ENCODE measurements at places on chromosomes 6 and 20. TPM values are rescaled to one million over a fixed set of nuclear protein-coding genes. Genes with fewer than 3 reads are reported as not detected.

DNA sequence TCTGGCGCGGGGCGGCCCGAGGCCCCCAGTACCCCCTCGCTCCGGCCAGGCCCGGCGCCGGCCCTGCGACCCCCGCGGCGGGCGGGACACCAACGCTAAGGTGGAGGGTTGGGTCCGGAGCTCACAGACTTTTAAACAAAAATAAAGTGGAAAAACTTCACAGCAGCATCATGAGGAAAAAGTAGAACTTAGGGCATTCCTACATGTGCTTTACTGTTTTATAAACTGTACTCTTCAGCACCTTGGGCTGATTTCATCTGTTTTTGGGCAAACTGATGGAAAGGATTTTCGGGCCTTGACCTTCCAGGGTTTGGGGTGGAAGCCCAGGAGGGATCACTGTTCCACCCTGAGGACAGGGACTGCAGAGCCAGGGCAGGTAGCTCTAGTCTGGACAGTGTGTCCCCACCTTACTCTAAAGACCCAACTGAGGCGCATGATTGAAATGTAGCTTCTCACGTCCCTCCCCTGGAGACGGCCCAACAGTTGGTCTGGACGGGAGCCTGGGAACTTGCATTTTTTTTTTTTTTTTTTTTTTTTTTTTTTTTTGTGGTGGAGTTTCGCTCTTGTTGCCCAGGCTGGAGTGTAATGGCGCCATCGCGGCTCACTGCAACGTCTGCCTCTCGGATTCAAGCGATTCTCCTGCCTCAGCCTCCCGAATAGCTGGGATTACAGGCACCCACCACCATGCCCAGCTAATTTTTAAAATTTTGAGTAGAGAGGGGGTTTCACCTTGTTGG is 740 bp downstream of the NELFCD start:
- no peak for DNase-seq

The DEF6 gene
- total RNA-seq = 6.0 TPM

- no peak for DNase-seq
Observed at GRCh38 chr6:37323580-37323979, 30.2 kb upstream of the RNF8 start.

GRCh38 chr6:153028286-153028685 is 25.8 kb upstream of the MTRF1L start:
- no peak for DNase-seq

The CDH22 gene
- total RNA-seq = not detected

The BIRC7 gene
- 10.6 TPM for total RNA-seq

The ADGRG6 gene
- total RNA-seq = 45.4 TPM

The LY6G5C gene
- total RNA-seq = 1.1 TPM

The CAP2 gene
- 5.5 TPM for total RNA-seq

DNA sequence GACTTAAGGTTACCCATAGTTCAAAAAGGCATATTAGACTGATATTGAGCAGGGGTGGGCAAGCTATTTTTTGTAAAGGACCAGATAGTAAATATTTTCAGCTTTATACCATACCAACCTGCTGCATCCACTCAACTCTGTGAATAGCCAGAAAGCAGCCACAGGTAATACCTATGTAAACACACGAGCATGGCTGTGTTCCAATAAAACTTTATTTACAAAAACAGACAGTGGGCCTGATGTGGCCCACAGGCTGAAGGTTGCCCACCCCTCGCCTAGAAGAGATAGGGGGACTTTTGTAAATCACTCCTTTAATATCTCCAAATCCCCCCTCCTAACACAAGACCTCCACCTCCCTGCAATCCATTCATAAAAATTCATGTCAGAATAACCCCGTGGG is 64.4 kb downstream of the PSMG4 start:
- DNase-seq = no peak

DNA sequence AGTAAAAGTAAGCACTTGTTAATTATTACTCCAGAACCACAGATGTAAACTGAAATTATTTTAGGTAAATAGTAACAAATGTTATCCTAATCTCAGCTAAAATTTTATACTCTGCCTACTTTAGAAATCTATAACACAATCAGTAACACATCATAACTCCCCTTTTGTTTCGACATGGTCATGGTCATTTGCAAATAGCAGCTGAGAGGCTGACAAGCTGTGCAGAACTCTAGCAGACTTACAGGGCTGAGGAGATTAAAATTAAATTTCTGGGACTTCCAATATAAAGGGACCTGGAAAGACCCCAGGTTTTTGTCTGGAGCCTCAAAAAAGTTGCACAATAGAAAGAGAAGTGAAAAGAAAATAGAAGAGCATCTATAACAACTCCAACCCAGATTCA is 88.8 kb downstream of the PRL start:
- no peak for DNase-seq

GRCh38 chr6:40671694-40672050 is 84.5 kb upstream of the LRFN2 start:
- DNase-seq = no peak

The TPBG gene
- 25.7 TPM for total RNA-seq

GRCh38 chr20:58854638-58855471 is 2.3 kb downstream of the GNAS start:
- no peak for DNase-seq

The LGSN gene
- not detected for total RNA-seq

DNA sequence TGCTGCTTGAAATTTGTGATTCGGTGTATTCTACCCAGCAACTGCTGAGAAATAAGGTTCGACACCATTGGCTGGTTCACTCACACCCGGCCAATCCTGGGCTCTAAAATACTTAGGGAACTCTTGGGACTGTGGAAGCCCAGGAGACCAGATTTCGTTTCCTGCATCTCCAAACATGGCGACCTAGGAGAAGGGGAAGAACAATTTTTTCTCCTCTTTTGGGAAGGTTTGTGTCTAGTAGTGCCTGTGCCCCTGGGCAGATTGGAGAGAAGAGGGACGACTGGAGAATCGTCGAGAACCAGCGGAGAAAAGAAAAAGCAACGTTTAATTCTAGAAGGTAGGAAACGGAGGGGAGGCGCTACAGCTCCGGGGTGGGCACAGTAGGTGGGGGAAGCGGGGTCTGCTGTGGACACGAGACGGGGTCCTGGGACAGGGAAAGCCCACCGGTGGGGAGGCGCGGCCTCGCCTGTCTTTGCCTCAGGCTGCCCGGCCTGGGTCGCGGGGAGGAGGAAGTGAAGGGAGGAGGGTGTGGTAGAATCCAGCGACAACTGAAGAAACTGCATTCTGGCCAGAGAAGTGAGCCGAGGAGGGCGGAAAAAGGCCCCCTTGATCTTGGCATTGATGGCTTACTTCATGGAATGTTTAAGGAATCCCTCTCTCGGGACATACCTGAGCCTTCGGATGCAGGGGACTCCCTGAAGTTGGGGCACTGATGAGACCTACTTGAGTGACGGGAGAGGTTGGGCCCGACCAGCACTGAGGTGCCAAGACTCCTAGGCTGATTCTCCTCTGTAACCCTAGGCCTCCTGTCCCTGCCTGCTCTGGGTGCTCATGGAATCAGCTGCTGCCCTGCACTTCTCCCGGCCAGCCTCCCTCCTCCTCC is at the start of gene BTN2A1:
BTN2A1 (plus strand) TSS at position 150 of the 883 bp plus-strand sequence; CDS start at position 832, 682 bp downstream.
- DNase-seq = peak; percentile 83

The RBL1 gene
- total RNA-seq = 12.0 TPM

GRCh38 chr6:3001773-3002293 is 2.1 kb downstream of the NQO2 start:
- peak; percentile 41 for DNase-seq

GRCh38 chr6:52385074-52385473 is 23.1 kb downstream of the PAQR8 start:
- DNase-seq = no peak

- DNase-seq = no peak
Observed at GRCh38 chr6:45952168-45952529, 63.5 kb downstream of the CLIC5 start.

The TMEM217 gene
- total RNA-seq = 0.80 TPM

GRCh38 chr6:73858376-73858775 is 162.4 kb downstream of the CD109 start:
- DNase-seq = no peak

The KIAA1755 gene
- total RNA-seq = 0.06 TPM

DNA sequence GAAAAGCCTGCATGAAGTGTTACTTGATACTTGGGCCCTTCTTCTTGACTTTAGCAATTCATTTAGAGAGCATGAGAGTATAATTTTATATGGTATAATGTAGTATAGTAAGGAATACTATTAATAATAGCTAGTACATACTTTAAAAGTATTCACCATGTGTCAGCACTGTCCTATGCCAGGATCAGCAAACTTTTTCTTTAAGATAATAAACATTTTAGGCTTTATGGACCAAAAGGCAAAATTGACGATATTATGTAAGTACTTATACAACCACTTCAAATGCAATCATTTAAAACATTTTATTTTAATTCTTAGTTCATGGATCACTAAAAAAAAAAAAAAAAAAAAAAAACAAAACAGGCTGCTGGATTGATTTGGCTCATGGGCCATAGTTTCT is 163.9 kb downstream of the IBTK start:
- DNase-seq = no peak

DNA sequence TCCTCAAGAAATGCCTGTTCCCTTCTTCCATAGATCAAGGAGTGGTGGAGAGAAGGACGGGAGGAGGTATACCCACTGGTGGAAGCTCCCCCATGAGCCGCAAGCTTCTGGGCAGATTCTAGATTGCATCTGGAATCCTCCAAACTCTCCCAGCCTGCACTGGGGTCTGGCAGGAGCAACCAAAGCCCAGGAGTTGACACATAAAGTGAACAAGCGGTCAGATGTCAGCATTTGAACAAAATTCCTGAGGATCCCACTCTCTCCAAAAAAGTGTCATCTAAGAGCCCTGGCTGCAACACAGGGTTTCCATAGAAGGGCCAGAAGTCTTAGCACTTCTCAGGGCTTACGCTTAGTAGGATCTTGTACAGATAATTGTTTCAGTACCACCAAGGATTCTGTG is 88.2 kb downstream of the KCNB1 start:
- DNase-seq = no peak

DNA sequence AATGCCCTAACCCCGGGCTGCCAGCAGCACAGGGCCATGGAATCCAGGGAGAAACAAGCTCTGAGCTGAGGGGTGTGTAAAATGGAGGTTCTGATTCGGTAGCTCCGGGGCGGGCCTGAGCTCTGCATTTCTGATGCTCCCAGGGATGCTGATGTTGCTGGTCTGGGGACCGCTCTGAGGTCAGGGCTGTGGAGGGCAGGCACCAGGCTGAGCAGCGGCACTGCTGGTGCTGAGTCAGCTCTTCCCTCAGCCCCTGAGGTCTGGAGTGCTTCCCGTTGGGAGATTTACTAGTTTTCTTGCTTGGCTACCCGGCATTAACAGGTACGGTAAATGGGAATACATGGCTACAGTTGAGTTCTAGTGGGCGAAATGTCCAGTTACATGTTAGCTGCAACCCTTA is 18.6 kb upstream of the CST3 start:
- no peak for DNase-seq

- no peak for DNase-seq
Observed at GRCh38 chr20:57420571-57421252, 29.5 kb downstream of the RBM38 start.

The MTO1 gene
- 23.5 TPM for total RNA-seq

DNA sequence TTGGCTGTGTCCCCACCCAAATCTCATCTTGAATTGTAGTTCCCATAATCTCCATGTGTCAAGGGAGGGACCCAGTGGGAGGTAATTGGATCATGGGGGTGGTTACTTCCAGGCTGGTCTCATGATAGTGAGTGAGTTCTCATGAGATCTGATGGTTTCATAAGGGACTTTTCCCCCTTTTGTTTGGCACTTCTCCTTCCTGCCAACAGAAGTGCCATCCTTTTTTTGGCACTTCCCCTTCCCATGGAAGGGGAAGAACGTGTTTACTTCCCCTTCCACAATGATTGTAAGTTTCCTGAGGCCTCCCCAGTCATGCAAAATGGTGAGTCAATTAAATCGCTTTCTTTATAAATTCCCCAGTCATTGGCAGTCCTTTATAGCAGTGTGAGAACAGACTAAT is 18.0 kb upstream of the PI3 start:
- no peak for DNase-seq

GRCh38 chr6:128487746-128488145 is 32.7 kb downstream of the PTPRK start:
- DNase-seq = peak; percentile 66

The MRAP2 gene
- total RNA-seq = not detected

DNA sequence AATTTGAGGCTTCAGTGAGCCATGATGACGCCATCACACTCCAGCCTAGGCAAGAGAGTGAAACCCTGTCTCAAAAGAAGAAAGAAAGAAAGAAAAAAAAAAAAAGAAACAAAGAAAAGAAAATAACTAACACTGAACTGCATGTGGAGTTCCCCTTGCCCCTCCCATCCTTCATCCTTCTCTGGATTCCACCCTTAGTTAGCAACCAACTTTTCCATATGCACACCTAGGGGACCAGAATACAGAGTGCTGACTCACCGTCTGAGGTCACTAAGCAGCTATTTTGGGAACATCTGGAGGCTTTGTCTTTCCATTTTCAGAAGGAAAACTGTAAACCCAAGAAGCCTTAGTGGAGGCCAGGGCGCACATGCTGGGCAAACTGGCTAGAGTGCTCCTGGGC is 257.4 kb downstream of the MAFB start:
- no peak for DNase-seq

DNA sequence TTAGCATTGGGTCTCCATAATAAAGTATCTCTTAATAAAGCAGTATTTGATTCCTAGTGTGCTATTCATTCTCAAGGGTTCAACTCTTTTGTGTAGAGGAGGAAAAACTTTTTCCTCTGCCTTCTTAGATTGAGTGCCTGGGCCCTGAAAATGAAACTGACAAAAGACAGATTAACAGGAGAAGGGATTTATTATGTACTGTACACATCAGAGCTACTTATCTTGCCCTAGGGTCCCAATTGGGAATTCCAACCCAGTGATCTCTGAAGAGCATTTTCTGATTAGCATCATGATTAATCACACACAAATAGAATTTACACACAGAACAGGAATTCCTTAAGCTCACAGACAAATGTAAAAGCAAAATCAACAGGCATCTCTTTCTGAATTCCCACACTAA is 128.9 kb downstream of the CD164 start:
- no peak for DNase-seq

GRCh38 chr6:30683183-30683979 is 3.1 kb downstream of the PPP1R18 start:
- no peak for DNase-seq

- no peak for DNase-seq
Observed at GRCh38 chr20:2865630-2866029, 7.7 kb upstream of the PTPRA start.

DNA sequence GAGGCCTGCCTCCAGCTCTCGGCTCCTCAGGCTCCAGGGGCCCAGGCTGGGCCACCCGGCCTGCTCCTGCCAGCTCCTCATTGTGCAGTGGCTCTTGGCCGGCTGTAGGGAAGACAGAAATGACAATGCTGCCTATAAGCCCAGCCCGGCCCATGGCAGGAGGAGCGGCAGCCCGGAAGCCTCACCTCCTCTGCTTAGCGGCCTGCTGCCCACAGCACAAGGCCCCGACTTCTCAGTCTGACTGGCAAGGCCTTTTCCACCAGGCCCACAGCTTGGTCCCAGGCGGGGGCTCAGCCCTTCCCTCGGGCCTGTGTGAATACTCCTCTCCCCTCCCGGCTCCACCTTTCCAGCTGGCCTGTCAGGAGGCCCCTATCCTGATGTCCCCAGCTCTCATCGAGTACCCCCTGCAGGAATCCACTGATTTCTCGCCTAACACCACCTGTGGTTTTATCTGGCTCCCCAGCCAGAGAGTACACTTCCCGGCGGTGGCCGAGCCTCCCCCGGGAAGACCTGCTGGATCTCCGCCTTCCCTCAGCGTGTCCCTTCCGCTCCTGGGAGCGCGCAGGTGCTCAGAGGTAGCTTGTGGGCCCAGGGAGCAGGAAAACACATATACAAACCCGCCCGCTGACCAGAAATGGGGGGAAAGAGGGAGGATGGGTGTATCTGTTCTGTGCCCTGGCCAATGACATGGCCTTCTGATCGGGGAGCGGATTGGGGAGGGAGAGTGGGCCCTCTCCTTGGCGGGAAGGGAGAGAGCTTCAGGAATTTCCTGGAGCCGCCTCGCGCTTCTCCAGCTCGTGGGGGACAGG is 963 bp downstream of the DDRGK1 start:
- no peak for DNase-seq

Measured in epithelial cell of proximal tubule (primary cell).